T-helper 22 cell (primary cell): ENCODE measurements at places on chromosomes 4 and X.

- DNase-seq: no peak
These were observed 41.4 kb upstream of the SPIN2A start for GRCh38 chrX:57178605-57179004.

DNA sequence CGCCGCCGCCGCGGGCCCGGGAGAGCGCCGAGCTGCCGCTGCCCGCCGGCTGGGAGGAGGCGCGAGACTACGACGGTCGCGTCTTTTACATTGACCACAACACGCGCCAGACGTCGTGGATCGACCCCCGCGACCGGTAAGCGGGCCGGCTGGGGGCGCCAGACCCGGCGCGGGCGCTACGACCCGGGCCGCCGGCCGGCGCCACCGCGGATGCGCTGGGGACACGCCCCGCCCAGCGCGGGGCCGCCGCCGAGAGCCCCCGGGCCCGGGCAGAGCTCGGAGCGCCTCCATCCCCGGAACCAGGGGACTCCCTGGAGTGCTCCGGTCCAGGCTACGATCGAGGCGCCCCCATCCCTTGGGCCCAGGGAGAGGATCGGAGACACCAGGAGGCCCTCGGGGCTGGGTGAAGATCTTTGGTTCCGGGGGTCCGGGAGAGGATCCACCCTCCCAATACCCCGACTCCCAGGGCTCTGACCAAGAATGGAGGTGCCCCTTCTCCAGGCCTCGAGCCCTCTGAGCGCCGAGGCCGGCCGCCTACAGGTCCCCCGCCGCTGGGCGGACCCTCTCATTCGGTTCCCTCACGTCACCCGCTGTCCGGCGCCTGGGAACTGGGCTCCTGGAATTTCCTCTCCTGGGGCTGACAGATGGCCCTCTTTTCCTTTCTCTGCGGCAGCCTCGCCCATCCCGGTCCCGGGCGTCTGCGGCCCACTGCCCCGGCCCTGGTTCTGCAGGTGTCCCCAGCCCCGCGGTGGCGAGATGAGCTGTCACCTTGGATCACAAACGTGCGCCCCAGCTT is 48.8 kb downstream of the CLDN34 start:
- no peak for DNase-seq

- DNase-seq: no peak
These were observed 28.3 kb upstream of the CLDN24 start for GRCh38 chr4:183350317-183351071.

DNA sequence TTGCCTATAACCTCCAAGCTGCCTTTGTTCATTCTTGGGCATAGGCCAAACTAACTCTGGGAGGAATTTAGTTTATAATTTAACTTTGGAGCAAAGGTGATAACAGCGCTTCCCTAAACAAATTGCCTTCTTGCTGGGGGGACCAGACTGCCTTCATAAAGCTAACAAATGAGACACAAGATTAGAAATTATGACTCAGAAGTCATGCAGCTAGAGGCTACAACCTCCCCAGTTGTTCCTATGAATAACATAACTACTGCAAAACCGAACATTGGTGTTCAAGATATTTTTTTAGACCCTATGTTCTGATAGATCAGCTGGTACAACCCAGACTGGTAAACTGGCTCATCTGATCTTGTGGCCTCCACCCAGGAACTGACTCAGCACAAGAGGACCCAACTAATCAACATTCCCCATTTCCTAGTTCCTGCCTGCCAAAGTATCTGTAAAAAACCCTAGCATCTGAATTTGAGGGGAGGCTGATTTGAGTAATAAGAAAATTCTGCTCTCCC is 22.0 kb upstream of the TMPRSS11B start:
- DNase-seq: no peak

DNA sequence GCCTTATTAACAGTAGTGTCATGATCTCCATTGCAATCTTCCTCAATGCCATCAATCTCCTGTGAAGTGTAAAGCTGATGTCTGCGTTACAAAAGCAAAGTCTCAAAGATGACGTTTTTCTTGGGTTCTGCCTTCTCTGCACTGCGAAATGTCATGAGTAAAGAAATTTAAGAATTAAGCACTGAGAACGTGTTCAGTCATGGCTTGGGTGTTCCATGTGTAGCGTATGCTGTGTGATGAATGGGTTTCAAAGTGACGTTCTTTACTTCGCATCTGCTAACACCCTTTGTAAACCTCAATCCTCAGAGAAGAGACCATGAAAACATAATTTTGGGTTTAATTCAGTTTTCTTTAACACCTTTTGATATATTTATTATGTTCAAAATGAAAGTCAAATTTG is 999 bp downstream of the NAP1L5 start:
- DNase-seq: no peak
